Cardiac muscle cell (in vitro differentiated cells and primary cell): ENCODE measurements at places on chromosomes 1 and 21.

GRCh38 chr1:47796626-47797025 lies 200.6 kb downstream of the TRABD2B start:
- DNase-seq = no peak

- DNase-seq = peak; percentile 44
Observed at GRCh38 chr1:151858030-151858746, 4.7 kb upstream of the THEM5 start.

DNA sequence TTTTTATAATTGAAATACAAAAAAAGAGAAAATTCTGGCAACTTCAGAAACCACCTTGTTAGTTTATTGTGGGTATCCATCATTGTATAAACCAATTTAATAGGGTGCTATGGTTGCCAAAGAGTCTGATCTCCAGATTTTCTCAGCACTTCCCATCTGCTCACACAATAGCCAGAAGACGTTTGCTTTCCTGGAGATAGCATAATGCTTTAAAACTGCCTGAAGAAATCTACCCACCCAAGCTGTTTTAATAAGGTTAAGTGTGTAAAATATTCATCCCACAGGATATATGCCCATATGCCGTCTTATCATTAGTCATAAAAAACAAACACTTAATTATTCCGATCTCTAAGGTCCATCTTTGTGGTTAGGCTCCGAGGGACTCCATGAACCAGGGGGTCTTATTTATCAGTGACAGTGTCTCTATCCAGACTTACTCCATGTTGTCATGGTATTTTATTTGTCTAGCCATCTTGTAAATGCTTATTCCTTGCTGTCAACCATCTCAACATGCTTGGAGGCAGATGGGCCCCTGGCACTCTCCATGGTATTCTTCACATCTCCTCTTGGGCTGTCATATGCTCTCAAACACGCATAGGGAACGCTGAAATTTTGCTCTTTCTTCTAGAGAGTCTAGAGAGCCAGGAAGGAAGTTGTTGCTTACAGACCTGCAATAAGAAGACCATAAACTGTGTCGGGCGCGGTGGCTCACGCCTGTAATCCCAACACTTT lies 58.5 kb downstream of the MAP10 start:
- no peak for DNase-seq

- DNase-seq = no peak
Observed at GRCh38 chr1:17687145-17687544, 68.0 kb upstream of the ACTL8 start.

DNA sequence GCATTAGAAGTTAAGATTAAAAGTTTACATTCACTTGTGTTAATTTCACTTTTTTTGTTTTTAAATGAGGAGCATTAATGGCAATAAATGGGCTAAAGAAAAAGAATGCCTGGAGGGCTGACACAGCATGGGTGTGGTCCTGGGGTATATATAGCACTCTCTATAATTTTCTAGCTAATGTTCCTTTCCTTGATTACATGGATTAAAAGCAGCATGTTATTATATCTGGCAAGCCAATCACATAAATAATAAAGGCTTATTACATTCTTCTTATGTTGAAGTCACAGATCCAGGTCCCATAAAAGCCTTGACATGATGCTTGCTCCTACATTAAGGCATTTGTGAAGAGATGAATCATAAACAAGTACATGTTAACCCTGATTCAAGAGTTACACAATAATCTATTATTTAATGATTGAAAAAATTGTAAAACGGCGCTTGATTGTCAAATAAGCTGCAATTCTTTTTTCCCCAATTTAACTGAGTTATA lies 91.4 kb downstream of the LYPLAL1 start:
- DNase-seq = no peak

DNA sequence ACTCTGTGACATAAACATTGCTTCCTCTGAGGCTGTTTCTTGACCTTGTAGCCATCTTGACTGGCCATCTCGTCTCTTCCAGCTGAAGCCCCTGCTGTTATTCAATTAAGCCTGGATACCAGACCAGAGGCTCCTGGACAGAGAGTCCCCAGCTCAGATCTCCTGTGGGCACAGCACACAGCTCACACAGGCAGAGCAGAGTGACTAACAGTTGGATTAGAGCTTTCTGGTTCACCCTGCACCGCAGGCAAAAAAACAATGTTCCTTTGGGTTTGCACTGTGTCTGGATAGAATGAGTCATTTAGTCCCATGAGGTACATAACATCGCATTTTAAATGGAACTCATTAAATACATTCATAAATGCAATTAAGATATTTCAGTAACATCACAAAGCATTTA lies 33.4 kb upstream of the USH2A start:
- no peak for DNase-seq
